HAP-1 (cell line): ENCODE measurements at places on chromosomes 12 and 14.

DNA sequence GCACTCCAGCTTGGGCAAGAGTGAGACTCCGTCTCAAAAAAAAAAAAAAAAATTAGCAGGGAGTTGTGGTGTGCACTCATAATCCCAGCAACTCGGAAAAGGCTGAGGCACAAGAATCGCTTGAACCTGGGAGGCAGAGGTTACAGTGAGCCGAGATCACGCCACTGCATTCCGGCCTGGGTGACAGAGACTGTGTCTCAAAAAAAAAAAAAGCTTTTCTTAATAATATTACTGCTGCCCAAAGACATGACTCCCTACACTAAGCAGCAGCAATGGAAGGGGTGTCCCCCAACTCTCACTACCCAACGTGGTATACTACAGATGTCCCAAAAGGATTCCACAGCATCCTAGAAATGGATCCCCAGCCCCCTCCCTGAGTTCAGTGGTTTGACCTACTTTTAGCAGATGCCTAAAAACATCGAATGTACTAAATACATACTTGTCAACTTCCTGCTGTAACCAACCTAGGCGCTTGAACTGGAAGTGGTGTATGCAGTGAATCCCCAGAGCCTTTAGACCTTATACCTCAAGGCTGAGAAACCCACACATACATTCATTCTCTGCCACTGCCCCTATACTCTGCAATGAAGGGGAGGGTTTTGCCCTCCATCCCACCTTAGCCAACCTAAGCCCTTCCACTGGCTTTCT is 8.5 kb upstream of the FKBP11 start:
- DNase-seq = no peak

DNA sequence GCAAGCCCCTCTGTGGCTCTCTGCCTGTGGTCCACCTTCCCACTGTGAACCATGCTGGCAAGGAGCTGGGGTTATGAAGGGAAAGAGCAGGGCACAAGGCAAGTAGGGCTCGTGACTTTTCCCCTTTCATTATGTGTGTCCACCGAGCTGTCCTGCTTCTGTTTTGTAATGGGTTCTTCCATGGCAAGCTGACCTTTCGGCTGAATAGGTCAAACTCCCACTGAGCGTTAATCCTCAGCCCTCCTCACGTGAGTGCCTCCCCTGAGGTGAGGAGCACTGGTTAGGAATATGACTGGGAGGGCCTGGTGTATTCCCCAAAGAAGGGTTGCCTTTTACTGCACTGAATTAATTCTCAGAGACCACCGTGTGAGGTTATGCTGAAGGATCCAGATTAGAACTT is 424.3 kb downstream of the NPAS3 start:
- no peak for DNase-seq

- DNase-seq = no peak
Observed at GRCh38 chr12:104467346-104467837, 10.6 kb downstream of the CHST11 start.

DNA sequence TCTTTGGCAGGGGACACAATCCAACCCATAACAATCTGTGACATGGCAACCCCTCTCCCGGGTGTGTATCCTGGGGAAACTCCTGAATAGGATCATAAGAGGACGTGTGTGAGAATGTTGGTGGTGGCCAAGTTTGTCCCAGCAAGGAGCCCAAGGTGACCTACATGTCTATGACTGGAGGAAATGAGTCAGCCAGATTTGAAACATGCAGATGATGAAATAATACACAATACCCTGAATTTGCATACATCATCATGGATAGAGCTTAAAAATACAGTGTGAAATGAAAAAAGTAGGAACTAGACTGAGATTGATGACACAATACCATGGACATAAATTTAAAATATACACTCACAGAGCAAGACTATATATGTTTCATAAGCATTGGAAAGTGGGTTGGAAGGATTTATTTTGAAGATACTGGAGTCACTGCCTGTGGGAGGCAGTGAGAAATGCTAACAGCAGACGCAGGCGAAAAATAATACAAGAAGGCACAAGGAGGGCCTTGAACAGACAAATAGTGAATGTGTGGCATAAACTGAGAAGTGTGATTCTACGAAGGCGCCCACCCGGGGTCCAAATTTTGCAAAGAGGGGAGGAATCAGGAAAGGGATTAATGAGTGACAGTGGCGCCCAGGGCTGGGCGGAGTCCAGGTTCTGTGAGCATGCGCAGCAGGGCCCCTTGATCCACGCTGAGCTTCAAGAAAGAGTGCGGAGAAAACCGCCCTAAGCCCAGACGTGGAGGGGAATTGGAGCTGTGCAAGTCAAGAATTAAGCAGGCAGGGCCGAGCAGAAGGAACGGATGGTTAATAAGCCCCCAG is 7.0 kb upstream of the MAP1LC3B2 start:
- no peak for DNase-seq

DNA sequence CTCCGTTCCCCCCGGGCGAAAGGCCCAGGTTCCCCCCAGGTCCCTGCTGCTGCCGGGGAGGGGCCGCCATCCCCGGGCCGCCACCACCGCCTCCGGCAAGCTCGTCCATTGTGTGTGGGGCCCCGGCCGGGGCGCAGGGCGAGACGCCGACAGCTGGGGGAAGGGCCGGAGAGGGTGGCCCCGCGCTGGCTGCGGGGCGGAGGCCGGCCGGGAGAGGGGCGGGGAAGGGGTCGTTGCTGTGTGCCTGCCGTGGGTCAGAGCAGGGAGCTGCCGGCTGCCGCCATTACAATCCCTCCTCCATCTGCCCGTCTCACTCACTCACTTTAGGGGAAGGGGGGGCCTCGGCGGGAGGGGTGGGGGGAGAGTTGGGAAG is at the start of gene STRN3:
Gene STRN3 (minus strand): TSS at position 303 of the 373 bp plus-strand sequence. CDS start 194 bp downstream, at position 109.
- DNase-seq = no peak

- DNase-seq = peak; percentile 53
Observed at GRCh38 chr14:103393676-103394626, 8.7 kb downstream of the MARK3 start.

DNA sequence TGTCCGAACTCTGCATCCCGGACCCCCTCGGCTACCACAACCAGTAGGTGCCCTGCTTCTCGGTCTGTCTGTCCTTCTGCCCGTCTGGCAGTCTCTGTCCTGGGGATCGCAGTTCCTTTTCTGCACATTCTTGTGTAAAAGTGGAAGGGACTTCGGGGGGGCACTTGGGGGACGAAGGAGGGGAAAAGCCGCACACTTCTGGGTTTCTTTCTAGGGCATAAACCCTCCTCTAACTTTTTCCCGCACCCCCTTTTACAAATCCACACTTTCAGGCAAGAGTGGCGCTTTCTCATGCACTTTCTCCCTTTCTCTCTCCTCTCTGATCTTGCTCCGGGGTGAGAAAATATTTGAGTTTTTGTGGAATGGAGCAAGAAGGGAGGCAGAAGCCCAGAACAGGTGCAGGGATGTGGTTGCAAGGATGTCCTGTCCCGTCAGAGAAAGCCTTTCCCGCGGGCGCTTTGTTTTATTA is 506 bp downstream of the ESRRB start:
- no peak for DNase-seq

DNA sequence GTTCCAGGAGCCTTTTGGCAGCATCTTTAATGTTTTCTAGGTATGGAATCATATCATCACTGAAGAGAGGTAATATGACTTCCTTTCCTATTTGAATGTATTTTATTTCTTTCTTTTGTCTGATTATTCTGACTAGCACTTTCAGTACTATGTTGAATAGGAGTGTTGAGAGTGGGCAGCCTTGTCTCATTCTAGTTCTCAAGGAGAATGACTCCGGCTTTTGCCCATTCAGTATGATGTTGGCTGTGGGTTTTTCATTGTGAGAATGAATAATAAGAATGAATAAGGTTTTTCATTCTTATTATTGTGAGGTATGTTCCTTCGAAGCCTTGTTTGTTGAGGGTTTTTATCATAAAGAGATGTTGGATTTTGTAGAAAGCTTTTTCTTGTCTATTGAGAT is 98.9 kb downstream of the GPHN start:
- DNase-seq = peak; percentile 46

- DNase-seq = no peak
Observed at GRCh38 chr12:67640863-67641262, 7.7 kb upstream of the DYRK2 start.

- no peak for DNase-seq
Observed at GRCh38 chr12:121641343-121641630, 15.0 kb downstream of the ORAI1 start.

DNA sequence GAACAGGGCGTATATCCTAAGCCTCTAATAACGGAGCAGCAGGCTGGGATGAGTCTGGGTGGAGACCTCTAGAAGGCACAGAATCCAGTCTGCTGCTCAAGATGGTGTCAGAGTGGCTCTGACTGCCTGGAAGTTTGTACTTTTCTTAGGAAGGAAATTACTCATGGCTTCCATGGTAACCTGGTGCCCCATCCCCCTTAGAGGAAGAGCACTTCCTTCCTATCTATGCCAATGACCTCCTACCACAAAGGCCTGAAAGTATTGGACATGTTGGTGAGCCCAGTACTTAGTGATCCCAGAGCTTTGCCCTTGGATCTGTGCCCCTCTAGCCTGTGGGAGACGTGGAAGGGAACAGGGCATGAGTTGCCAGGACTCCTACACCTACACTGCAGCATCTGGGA is 1.5 kb downstream of the BATF start:
- no peak for DNase-seq

GRCh38 chr14:86596024-86596423 is 1066.1 kb downstream of the FLRT2 start:
- no peak for DNase-seq

GRCh38 chr12:47883663-47884195 is 21.1 kb downstream of the VDR start:
- no peak for DNase-seq

DNA sequence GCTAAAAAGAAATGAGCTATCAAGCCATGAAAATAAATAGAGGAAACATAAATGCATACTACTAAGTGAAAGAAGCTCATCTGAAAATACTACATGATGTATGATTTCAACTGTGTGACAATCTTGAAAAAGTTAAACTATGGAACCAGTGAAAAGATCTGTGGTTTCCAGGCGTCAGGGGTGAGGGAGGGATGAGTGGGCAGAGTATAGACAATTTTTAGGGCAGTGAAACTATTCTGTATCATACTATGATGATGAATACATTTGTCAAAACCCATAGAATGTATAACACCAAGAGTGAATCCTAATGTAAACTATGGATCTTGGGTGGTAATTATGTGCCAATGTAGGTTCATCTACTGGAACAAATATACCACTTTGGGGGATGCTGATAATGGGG is 21.3 kb downstream of the SPX start:
- DNase-seq = no peak

DNA sequence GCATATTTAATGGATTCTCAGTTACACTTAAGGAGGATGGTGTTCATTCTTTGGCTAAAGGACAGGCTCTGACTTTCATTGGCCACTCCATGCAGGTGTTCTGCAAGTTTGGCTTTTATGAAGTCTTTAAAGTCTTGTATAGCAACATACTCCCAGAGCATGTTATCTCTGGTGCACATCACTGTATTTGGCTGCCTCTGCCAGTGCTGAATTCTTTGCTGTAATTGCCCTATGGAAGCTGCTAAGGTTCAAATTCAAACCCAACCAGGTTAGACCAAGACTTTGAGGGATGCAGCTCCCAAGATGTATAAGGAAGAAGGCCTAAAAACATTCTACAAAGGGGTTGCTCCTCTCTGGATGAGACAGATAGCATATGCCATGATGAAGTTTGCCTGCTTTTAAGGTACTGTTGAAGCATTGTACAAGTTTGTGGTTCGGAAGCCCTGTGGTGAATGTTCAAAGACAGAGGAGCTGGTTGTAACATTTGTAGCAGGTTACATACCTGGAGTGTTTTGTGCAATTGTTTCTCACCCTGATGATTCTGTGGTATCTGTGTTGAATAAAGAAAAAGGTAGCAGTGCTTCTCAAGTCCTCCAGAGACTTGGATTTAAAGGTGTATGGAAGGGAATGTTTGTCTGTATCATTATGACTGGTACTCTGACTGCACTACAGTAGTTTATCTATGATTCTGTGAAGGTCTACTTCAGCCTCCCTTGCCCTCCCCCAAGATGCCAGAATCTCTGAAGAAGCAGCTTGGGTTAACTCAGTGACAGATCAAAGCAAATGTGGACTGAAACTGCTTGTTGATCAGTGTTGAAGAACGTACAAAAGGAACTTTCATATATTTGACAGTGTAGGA is 19.4 kb downstream of the TMEM116 start:
- no peak for DNase-seq
